ENCODE measurements at places on chromosomes 12 and 14.

DNA sequence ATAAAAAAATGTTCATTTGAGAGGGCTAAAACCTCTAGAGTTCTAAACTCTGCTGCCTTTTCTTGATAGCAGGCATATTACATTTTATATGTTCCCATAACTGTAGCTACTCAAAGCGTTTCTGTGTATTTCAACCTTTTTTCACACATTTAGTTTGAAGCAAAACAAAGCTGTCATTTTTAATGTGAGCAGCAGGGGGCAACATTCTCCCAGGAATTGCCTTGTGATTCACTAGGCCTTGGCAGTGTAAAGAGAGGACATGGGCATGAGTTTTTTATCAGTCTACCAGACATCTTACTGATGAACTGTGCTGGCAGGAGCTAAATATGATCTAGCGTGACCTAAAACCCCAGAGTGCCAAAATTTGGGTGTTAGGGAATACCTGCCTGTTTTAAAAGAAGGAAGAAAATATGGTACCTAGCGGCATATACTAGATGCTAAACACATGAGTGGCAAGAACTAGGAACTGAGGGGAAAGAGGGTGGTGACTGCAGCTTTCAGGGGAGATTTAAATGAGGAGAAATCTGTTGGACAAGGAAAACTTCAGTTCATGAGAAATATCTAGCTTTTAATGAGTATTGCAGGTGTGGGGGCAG is 65.3 kb downstream of the IFT43 start:
- DNase-seq, result peak; percentile 9

GRCh38 chr12:91215940-91216454 is 33.4 kb upstream of the DCN start:
- no peak for DNase-seq

GRCh38 chr12:22576065-22576464 is 31.7 kb upstream of the C2CD5 start:
- DNase-seq, result no peak

DNA sequence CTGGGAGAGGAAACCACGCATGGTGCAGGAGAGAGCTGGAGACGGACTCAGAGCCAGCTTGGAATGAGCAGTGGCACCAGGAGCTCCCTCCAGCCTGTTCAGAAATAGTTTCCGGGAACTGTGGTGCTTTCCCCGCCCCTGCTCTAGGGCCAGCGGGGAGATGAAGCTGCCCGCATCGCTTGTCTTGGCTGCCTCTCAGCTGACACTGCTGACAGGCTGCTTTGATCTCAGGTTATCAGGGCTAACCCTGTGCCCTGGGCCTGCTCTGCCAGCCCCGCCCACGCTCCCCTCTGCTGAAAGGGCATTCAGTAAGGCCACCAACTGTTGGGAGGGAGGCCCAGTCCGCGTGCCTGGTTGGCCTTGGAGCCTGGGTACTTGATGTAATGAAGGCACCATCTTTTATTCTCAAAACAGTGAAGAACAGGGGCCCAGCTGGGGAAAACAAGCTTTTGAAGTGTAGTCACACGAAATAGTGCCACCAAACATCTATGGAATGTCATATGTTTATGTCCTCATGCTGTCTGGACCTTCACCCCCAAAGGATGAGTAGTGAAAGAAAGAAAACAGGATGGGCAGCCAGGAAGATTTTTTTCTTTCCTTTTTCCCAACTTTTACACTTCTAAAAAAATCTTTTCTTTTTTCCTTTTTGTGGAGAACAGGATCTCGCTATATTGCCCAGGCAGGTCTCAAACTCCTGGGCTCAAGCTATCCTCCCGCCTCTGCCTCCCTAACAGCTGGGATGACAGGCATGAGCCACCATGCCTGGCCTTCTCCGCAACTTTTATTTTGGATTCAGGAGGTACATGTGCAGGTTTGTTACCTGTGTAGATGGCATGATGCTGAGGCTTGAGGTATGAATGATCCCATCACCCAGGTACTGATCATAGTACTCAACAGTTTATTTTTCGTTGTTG is 115.9 kb upstream of the TBX3 start:
- DNase-seq, result no peak

DNA sequence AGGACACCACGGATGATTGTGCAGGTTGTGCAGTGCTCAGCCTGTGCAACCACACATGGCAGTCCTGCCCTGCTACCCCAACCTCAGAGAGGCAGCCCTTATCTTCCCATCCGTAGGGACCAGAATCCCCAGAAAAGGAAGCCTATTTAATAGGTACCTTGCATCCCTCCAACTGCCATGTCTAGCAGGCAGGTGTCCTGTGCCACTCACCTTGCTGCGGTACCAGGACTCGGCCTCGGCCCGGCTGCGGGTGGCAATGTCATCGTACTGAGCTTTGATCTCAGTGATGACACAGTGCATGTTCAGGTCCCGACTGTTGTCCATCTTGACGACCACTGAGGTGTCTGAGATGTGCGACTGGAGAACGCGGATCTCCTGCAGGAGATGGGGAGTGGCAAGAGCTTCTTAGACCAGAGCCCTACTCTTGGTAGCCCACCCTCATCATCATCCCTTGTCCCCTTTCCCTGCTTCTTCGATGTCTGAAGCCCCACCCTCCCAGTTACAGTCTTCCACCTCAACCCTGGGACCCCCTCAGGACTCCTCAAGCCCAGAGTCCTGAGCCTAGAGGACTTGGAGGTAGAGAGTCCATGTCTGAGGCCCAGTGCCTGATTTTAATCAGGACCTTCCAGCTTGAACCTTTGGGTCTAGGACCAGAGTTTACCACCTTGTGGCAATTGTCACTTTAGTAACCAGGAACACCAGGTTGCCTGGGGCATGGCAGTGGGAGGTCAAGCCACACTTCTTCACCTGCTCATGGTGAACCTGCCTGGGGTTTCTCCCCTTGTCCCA is 20.5 kb downstream of the KRT7 start:
- no peak for DNase-seq

Data from stimulated activated CD8-positive, alpha-beta memory T cell treated with anti-CD3 and anti-CD28 coated beads, Interleukin-15, amount 100 ng/mL, for 24 hours (primary cell).